ENCODE measurements at places on chromosomes 1 and 21. TPM values are rescaled to one million over a fixed set of nuclear protein-coding genes. Genes with fewer than 3 reads are reported as not detected.

CLCA4 gene
- 194 TPM for total RNA-seq

DIO1 gene
- total RNA-seq: not detected

KLHL20 gene
- 22.5 TPM for total RNA-seq

TARBP1 gene
- 19.6 TPM for total RNA-seq

DNA sequence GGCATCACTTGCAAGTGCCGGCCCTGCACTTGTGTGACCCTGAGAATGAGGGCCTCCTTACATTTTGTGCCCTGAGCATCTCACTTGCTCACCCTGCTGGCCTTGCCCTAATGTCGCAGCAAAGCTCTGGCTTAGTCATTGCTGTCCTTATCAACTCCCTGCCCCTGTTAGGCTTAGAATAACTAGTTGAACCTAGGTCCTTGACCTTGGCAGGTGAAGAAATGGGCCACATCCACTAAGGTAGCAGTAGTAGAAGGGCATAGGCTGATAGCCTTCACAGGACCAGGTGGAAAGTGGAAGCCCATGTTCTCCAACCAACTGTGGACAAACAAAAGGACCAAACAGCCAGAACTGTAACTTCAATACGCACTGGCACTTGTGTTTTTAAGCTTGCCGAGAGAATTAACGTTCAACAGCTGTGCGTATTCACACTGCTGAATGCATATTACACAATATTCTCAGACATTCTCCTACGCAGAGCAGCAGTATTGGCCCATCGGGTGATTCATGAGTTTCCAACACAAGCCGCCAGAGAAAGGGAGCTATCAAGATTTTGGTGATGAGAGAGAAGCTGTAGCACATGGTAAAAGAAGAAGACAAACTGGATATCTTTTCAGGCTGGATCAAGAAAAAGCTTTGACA is 27.7 kb upstream of the PTGFRN start:
- DNase-seq: peak; percentile 38

- no peak for DNase-seq
These were observed 91.3 kb downstream of the RPE65 start for GRCh38 chr1:68358439-68358838.

DNA sequence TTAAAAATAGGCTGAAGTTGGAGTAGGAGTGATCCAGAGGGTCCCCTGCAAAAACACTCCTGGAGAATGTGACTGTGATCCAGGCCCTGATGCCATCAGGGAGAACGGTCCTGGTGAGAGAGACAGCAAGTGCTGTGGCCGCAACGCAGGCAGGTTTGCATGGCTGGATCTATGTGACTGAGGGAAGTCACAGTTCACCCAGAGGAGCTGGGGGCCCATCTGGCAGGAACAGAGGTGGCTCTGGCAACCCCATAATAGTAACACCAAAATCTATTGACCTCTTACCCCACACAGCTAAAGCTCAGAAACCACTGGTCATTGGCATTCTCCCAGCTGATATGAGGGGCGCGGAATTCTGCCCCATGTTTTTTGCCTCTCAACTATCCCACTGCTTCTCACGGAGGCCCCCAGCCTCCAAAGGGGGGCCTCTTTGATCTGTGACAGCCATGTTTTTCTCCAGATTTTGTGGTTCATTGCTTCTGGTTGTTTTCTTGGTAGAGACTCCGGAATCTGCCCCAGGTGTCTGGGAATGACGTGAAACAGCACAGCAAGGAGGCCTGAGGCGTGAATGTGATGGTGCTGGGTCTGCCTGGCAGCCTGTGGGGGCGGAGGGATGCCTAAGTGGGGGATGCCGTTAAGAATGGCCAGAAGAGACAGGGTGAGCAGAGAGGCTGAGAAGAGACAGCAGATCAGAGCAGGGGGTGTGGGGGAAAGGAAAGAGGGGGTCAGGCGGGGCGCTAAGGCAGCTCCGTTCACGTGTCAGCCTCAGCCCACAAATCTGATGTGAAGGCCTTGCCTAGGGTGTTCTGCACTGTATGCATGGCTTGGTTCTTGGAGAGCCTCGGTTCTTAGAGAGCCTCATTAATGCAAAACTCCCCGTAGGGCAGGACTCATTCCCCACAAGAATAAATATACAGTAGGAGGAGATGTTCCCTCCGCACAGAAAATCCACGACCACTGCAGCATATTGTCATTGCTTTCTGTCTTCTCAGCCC is 23.5 kb downstream of the CASP9 start:
- DNase-seq: no peak

DNA sequence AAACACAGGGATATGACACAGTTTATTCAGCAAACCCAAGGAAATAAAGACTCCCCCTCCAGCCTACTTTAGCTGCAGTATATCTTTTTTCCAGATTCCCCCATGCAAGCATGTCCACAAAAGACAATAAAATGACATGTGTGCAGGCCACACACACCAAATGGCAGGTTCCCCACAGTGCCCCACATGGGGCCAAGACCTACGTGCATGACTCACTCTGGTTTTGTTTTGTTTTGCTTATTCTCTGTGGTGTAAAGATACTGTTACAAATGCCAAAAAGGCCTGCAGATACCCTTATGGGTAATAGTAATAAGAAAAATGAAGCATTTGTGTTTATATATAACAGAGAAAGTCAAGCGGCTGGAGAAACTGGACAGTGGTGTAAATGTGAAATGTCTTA is 71.6 kb downstream of the RD3 start:
- no peak for DNase-seq

DNA sequence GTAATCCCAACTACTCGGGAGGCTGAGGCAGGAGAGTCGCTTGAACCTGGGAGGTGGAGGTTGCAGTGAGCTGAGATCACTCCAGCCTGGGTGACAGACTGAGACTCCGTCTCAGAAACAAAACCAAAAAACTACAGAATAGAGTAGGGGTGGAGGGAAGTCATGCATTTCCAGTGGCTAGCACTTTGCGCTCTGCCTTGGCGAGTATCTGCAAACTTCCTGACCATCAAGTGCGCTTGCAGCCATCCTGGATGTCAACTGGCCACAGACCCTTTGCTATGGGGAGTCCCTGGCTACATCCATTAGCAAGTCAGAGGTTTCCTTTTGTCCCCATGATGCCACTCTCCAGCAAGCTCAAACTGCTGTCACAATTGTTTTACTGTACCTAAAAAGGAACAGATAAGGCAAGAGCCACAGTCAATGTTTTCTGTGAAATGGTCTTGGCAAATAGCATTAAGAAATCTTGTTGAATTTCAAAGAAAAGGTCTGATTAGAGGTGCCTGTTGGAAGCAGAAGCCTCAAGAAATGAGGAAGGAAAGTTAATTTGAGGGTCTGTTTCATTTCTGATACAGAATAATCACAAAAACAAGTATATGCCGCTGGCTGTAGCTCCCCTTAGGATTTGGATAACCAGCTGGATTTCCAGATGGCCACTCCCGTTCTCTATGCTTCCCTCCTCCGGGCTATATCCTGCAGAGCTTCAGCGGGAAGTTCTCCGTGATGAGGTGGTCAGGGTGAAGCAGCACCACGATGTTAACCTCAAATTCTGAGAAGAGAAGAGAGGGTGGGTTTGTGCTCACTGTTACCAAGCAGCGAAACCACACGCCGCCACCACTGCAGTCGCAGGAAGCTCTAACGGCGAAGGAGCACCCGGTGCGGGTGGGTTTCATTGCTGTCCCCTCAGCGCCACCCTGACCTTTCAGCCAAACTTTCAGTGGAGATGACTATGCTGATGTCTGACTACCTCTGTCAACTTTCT is 42.0 kb downstream of the VPS26C start:
- no peak for DNase-seq

GRCh38 chr1:160419150-160419837 is 18.9 kb downstream of the VANGL2 start:
- DNase-seq: no peak
